ENCODE measurements at places on chromosomes 4 and X. TPM values are rescaled to one million over a fixed set of nuclear protein-coding genes. Genes with fewer than 3 reads are reported as not detected.

Gene GDI1
- total RNA-seq: 86.7 TPM

Gene SERPINA7
- total RNA-seq: not detected

Gene MPP1
- 42.9 TPM for total RNA-seq

Gene CTAG1A
- total RNA-seq: not detected

Gene L1CAM
- total RNA-seq: 0.09 TPM

Gene KLHL8
- total RNA-seq: 38.5 TPM

Gene CITED1
- not detected for total RNA-seq

Gene TIMM8A
- 2.0 TPM for total RNA-seq

Gene POU4F2
- not detected for total RNA-seq

Gene CT83
- total RNA-seq: not detected

Gene RIPPLY1
- not detected for total RNA-seq

Gene NAA11
- not detected for total RNA-seq

Gene SLC25A43
- 11.3 TPM for total RNA-seq

Gene GPC3
- total RNA-seq: 0.63 TPM

Gene SYP
- total RNA-seq: 0.43 TPM

Gene HPGD
- total RNA-seq: 0.34 TPM

Gene MAGEB17
- total RNA-seq: 0.09 TPM

Gene TMEM35A
- 20.6 TPM for total RNA-seq

Gene SMPX
- total RNA-seq: not detected

Gene ARR3
- total RNA-seq: not detected

Gene DCAF12L1
- total RNA-seq: not detected

Gene IL21
- total RNA-seq: not detected

All from bronchial smooth muscle cell (primary cell).